ENCODE measurements at places on chromosomes 11 and 22.

- no peak for DNase-seq
These were observed 99.9 kb upstream of the GUCY1A2 start for GRCh38 chr11:107118025-107118720.

GRCh38 chr11:104246590-104246989 lies 82.6 kb upstream of the PDGFD start:
- no peak for DNase-seq

GRCh38 chr11:11468954-11469353 lies 115.9 kb upstream of the CSNK2A3 start:
- DNase-seq: no peak

DNA sequence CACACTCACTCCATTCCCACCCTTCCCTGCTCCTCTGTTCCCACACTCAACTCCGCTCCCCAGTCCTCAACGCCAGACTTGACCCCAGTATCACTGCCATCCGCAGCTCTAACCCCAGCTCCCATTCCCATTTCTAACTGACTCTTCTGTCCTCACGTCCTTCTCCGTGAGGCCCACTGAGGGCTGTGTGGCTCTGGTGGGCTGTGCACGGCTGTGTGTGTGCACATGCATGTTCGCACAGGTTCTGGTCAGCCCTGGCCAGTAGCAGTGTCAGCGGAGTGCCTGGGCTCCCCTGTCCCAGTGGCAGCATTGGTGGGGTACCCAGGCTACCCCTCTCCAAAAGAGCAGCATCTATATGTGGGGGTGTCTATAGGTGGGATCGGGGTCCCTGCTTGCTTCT lies 5.0 kb downstream of the CAPN1 start:
- no peak for DNase-seq

DNA sequence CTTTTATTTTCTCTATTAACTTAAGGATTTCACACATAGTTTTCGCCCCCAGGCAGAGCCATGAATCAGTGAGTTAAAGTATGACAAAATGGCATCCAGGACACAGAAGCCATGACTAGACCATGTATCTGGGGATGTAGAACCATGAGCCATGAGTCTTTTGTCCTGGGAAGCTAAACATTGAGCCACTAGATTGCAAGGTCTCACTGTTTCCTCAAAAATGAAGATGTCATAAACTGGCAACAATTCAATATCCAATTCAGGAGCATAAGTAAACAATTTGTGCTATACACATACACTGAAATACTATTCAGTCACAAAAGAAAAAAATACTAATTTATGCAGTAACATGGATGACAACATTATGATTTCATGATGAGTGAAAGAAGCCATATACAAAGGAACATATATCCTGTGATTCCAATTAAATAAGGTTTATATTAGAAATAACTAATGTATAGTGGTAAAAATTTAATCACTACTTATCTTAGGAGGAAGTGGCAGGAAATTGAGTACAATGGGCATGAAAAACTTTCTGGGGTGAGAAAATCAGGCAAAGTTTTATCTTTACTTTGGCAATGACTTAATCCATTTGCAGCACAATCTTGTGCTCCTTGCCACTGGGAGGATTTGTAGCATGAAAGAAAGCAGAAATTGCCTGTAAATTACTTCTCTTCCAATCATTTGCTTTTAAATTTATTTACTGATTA lies 28.5 kb upstream of the CARD16 start:
- DNase-seq: no peak

- DNase-seq: no peak
These were observed 13.3 kb upstream of the GRAMD4 start for GRCh38 chr22:46606886-46607285.

DNA sequence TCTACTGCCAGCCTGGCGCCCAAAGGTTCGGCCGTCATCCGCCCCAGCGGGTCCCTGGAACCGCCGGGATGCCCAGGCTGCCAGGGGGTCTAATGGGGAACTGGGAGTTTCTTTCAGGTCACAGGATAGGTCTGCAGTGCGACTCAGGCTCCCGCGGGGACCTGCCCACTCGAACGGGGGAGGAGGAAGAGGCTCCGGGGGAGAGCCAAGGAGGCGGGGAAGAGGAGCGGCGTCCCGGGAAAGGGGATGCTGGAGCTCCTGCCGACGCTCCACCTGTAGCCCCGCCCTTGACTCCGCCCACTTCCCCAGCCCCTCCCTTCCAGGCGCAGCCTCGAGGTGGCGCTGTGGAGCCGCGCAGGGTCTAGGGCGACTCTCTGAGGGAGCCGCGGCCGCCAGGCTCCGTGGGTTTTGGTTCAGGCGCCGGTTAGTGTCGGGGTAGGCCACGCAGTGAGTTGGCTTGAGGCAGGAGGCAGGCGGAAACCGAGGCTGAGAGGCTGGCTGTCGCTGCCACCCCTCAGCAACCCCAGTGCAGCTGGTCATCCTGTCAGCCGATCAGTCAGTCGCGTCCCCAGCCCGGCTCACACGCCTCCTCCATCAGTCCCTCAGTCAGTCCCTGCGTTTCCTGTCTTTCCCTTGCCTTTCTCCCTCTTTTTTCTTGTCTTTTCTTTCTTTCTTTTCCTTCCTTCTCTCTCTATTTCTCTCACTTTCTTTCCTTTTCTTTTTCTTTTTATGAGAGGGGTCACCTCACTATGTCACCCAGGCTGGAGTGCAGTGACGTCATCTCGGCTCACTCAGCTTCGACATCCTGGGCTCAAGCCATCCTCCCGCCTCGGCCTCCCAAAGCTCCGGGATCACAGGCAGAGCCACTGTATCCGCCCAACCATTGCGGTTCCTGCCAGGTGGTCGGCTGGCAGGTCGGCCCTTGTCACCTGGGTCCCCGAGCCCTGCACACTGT lies 26.4 kb downstream of the YWHAH start:
- peak; percentile 71 for DNase-seq

DNA sequence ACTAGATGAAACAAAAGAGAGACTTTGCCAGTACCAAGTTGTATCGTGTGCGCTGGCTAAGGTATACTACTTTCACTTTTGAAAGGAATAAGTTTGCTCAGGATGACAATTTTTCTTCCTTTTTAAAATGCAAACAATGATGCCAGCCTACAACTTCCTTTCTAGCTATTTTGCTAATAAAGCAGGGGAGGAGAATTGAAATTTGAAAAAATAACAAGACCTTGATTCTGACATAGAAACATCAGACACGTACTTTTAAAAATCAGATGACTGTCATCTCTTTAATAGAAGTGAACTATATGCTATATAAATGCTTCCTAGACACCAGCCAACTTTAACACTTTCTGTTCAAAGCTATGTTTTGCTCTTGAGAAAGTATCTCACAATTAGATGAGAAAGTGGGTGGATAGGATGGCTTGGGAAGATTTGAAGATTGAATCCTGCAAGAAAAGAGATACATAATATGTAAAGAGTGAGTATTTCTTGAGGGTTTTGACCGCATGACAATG lies 41.7 kb upstream of the BLID start:
- DNase-seq: no peak

DNA sequence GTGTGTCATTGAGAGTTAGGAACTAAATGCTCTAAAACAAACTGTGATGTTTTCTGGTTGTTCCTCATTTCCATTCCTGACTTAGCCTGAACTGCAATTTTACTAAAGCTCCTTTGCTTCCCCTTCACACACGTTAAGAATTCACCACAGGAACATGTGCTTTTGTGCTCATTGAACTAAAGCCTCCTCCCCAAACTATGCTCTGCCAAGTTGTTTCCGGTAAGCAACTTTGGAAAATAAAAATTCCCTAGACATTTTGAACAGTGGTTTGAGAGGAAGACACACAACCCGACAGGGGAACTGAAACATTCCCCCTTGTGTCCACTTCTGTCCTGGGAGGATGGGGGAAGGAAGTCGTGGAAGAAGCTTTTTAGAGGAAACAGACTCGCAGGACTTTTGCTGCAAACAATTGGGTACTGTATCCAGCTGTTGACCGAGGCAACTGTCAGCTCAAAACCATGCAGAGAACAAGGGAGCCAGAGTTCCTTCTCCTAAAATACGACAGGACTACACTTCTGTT lies 66.9 kb downstream of the GAB2 start:
- DNase-seq: no peak

- no peak for DNase-seq
These were observed 539.3 kb upstream of the B3GAT1 start for GRCh38 chr11:134951305-134951700.

- no peak for DNase-seq
These were observed 624 bp downstream of the CBL start for GRCh38 chr11:119206511-119207414.

- DNase-seq: no peak
These were observed 530 bp downstream of the USP35 start for GRCh38 chr11:78189174-78189724.

GRCh38 chr11:76234416-76235232 lies 28.3 kb upstream of the WNT11 start:
- DNase-seq: no peak

DNA sequence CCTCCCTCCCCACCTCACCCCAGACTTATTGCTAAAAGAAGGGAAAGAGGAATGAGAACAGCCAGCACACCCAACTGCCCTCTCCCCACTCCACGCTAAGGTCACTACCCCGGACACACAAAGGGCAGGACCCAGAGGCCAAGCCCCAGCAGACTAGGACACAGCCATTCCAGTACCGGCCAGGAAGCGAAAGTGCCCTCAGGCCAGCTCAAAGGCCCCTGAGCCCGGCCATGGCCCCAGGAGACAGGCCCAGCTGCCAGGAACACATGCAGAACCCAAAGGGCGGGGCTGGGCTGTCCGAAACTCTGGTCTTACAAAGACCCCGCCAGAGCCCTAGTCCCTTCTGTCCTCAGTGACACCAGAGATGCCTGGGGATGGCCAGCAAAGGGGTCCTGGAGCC lies 5.5 kb downstream of the RCOR2 start:
- no peak for DNase-seq

DNA sequence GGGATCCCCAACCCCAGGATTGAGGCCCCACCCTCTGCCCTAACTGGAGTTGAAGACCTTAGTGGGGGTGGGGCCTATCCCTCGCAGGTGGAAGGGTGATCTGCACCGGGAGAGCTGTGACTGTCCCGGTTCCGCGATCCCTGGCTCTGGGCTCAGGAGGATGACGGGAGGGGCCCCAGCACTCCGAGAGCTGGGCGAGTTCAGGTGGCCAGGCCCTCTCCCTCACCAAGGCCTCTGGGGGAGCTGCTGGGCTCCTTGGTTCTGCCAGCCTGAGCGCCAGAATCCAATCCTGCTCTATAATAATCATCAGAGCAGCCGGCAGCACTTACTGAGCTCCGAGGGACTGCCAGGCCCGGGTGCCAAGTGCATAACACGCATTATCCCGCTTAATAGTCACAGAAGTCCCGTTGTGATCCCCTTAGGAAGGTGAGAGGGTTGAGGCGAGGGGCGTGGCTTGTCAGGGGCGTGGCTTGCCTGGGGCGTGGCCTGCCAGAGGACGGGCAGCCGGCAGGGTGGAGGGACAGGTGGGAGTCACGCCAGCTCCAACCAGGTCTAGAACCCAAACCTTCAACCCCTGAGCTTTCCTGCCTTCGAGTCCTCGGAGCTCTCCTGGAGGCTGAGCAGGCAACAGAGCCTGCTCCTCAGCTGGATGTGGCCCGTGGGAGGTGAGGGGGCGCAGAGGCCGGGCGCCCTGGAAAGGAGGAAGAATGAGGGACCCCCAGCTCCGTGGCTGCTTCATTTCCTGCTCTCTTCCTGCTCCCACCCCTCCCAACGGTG lies 7.3 kb upstream of the SYT7 start:
- DNase-seq: peak; percentile 61

DNA sequence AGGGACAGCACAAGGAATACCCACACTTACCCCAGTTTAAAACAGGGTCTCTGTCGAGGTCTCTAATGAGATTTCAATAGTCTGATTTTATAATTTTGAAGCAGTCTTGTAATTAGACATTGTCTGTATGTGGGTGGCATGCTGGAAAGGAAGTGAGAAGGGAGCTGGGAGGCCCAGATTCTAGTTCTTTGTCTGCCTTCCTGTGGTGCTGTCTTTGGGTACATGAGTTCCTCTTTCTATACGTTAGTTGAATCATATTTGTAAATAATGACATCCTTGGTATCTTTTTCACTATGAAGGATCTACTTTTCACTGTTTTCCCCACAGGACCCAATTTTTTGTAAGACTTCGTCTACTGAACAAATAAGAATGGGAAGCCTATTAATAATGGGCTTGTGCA lies 42.0 kb upstream of the TENM4 start:
- no peak for DNase-seq

DNA sequence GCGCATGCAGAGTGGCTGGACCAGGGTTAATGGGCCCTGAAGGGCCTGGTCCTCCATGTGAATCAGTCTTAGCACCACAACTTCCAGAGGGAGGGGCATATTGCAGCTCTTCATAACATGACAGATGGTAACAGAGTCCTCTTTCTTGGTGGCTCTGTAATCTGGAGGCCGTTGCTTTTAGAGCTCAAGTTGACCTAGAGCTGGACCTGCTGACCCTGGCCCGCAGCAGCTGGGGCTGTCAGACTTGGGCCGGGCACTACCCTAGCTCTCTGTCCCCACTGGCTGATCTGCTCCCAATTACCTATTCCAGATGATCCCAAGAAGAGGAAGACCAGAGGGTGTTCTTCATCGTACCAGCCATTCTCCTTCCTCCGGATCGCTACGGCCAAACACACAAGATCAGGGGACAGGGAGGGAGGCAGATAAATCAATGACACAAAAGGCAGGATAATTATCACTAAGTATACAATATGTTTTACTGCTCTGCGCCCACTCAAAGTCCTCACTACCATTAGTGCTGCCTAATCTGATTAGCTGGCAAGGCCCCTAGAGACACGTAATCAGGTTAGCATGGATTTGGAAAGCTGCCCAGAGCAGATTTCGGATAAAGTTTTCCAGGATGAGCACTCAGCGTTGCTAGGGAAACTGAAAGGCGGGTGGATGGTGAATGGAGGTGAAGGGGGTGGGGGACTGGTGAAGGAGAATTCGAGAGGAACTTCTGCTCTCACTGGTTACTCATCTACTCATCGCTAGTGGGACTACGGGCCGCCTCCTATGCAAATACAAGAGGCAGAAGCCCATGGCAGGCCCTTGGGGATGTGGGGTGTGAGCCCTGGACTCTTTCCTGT lies 64.5 kb upstream of the PHOX2A start:
- peak; percentile 88 for DNase-seq

GRCh38 chr11:111358038-111359001 lies 20.8 kb downstream of the POU2AF1 start:
- no peak for DNase-seq

DNA sequence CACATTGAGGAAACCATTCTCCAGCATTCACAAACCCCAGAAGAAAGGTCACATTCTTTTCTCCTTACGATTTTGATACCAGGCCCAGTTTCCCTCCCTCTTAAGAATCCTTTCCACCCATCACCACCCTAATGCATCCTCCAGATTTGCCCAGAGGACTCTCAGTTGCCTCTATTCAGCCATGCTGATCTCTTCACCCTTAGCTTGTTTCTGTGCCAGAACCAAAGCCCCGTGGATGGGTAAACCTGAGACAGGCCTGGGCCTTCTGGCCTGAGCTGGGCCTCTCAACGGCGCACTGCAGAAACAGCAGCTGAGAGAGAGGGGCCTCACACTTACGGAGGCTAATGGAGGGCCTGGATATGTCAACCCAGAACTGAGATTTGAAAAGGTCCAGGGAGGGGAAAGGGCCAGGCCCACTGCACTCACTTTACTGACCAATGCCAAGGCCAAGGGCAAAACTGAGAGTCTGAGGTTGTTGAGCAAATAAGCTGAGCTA lies 32.2 kb upstream of the OAF start:
- no peak for DNase-seq
